ENCODE measurements at places on chromosomes 4 and X.
A peak's percentile ranks its signal among the peaks of the same experiment; 100 is the strongest.

DNA sequence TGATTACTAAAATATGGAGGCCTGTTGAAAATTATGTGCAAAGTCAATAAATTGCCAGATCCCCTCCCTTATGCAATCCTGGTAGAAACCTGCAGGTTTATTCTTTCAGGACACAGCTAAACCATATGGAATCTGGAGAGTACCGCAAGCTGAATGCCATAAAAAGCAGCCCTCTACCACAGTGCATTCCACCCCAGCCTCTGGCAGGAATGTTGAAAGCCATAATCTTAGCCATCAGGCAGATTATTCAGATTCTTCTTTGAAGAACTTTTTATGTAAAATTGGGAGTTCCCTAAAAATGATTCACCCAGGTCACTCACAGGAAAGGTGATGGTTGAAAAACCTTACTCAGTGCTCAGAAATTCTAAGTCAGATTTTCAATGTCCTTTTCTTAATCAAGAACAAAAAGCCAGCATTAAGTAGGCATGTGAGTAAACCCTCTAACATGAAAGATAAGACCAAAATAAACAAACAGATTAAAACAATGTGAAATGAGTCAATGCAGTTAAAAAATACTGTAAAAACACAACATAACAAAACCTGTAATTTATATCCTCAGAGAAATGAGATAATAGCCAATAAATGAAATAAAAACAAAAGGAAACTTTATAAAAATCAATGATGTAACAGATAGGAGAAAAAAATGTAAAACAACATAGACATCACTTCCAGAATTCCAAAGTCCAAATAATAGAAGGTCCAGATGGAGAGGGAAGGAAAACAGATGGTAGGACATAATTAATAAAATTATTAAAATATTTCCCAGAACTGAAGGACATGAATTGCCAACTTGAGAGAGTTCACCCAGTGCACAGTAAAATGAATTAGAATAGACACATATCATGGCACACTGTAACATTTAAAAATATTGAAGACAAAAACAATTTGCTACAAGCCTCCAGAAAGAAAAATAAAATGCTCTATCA, 226.9 kb downstream of the FSTL5 start:
- peak; percentile 88 for DNase-seq

- no peak for DNase-seq
Observed at GRCh38 chr4:108393890-108394472, 225.2 kb upstream of the LEF1 start.

DNA sequence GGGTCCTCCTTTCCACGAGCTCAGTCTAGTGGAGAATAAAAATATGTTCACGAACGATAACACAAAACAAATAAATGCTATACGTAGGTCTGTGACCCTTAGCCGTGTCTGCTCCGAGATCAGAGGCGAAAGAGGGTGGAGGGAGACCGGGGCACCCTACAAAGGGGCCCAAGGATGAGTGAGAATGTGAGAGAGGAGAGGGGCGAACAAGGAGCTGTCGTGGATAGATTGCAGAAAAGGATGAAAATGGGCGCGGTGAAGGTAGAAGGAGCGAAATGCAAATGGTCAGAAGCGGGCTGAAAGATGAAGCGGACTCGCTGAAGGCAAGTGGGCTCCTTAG, 6.2 kb upstream of the ZBTB33 start:
- DNase-seq, result no peak

- DNase-seq, result no peak
Observed at GRCh38 chrX:81708487-81708886, 506.6 kb downstream of the SH3BGRL start.

- DNase-seq, result peak; percentile 48
Observed at GRCh38 chrX:57918750-57919436, 8.6 kb upstream of the ZXDA start.

DNA sequence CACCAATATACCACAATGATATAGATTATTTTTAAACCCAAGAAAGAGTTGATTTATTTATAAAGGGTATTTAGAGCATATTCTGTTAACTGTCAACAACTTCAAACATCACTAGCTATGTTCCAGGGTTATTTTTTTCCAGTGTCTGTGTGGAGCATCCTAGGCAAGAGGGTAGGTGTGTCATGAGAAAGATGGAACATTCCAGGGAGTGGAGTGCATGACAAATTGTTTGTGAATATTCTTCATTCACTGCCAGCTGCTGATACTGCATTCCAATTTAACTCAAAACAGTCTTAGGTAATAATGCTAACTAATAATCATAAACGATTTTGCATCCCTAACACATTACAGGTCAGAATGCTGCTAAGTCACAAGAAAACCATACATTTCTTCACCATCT, 148.7 kb upstream of the RASGEF1B start:
- no peak for DNase-seq

GRCh38 chrX:152451731-152451980, 541 bp upstream of the GABRA3 start:
- no peak for DNase-seq

- DNase-seq, result no peak
Observed at GRCh38 chr4:156419080-156419685, 465.5 kb upstream of the CTSO start.

DNA sequence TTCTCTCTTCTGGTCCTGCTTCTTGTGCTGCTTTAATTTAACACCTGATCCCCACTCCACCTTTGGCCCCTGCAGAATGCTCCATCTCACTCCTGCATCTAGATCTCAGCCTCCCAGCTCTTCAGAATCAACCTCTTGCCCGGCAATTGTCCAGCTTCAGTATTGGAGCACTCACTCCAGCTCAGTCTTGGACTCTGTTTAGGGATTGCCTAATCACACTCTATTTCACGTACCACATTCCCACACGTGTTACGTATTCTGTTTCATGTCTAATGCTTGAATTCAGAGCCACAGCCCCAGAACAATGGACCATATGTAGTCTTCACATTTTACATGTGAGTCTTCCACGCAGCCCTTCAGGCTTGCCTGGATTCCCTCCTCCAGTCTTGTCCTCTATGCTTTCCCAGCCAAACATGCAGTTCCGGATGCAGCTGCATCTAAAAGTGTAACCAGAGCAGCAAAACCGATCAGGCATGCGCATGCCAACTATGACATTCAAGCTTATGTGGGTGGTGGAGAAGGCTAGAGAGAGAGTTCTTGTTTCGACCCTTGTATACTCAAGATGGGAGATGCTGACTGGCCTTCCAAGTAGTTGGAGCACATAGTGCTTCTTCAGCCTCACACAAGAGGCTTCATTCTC, 105.2 kb upstream of the FAM9A start:
- DNase-seq, result no peak

DNA sequence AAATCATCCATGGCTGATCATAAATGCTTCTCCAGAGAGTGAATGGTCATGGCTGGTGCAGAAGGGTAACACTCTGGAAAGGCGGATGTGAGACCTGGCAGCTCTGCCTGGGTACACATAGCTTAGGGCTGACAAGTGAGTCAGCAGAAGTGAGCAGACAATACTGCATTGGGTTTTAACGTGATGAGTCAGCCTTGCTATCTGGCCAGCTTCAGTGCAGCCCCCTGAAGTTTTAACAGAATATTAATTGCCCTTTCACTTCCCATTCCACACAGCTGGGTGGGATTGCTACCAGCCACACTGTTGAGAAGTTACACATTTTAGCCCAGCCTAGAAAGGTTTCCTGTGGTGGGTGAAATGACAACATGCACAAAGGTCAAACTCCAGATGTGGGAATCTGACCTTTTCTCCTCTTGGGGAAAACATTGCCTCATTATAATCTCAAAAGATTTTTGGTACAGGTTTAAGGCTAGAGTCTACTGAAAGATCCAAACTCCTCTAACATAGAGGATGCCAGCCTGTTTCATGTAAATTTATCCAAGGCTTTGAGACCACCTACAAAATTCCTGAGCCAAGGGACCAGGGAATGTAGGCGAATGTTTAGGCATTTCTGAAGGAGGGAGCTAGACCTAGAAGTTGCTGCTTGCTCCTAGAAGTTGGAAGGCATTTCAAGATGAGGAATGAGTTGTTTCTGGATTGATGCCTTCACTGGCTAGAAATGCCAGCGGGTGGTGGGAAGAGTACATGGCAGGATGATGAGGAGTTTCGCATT, 230.3 kb upstream of the PGRMC2 start:
- DNase-seq, result no peak

GRCh38 chrX:110414273-110414672, 55.6 kb downstream of the RTL9 start:
- no peak for DNase-seq

GRCh38 chr4:36218121-36218520, 26.2 kb downstream of the ARAP2 start:
- no peak for DNase-seq

DNA sequence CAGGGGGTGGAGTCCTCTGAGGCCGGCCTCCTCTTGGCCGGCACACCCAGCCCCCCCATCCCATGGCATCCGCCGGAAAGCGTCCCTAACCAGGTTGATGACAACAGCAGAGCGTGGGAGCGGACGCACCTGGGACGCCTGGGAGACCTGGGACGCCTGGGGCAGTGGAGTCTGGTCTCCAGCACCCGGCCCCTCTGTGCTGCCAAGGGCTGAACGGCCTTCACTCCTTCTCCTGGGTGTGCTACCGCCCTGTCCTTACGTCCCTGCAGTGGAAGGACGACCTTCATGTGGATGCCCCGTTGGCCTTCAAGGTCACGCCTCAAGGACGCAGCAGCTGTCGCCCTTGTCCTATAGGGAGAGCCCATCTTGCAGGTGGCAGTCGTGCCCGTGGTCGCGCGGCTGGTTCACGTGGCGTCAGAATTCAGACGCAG, 26.9 kb downstream of the NKX1-1 start:
- DNase-seq, result no peak

GRCh38 chr4:140557831-140558435, 10.8 kb downstream of the UCP1 start:
- no peak for DNase-seq

DNA sequence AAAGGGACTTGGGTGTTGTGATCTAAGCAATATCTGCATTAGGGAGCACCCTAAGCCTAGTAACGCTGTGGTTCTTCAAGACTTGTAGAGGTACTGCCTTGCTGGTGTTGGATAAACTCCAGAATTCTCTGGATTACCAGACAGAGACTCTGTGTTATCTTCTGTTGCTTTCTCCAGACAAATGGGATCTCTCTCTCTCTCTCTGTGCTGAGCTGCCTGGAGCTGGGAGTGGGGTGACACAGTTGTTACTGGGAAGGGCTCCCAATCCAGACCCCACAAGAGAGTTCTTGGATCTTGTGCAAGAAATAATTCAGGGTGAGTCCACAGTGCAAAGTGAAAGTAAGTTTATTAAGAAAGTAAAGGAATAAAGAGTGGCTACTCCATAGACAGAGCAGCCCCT, 48.8 kb downstream of the MCUB start:
- no peak for DNase-seq

Measured in G401 (cell line).